ENCODE measurements at places on chromosomes 5 and 9.
A peak's percentile ranks its signal among the peaks of the same experiment; 100 is the strongest.

DNA sequence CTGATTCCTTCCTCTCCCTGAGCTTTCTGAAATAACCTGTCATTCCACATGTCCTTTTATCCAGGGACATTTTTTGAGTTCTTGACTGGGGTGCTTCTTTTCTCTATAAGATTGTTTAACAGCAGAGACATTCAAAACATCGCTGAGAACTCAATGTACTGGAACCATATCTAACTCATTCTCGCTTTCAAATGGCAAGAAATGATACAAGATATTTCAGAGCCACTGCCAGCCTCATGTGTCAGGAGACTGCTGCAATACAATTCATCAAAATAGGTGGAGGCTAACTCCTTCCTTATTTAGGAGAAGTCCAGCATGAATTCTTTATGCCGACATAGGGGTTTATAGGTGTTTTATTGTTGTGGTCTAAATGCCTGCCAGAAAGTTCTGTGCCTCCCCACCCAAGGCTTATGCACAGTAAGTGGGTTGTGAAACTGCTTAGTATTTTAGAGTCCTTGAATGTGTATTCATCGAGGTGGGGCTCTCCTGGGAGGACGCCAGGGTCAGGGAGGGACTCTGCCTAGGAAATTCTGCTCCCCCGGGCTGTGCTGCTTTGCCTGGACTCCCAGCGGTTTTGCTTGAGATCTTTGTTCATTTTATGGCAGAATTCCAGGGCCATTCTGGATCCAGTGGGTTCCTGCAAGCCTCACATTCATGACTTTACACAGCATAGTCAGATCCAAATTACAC is 53.9 kb downstream of the ZNF474 start:
- no peak for DNase-seq

- no peak for DNase-seq
Measured at GRCh38 chr5:571791-572190, 40.3 kb upstream of the CEP72 start.

DNA sequence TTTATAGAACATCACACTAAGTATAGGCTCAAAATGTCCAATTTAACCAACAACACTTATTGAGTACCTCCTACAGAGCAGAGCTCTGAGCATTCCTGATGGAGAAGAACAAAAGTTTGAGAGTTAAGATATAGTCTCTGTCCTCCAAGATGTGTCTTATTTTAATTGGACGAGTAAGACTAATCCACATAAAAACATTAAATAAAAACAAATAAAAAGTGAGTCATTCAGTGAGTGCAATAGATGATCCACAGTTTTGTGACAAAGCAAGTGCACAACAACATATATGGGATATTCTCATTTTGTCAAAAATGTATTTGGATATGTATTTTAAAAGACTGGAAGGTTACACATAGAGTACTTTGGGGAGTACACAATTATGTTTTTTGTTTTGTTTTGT is 277.4 kb downstream of the FBXL17 start:
- DNase-seq: no peak

GRCh38 chr5:79845448-79846197 is 145.4 kb downstream of the MTX3 start:
- DNase-seq: no peak

DNA sequence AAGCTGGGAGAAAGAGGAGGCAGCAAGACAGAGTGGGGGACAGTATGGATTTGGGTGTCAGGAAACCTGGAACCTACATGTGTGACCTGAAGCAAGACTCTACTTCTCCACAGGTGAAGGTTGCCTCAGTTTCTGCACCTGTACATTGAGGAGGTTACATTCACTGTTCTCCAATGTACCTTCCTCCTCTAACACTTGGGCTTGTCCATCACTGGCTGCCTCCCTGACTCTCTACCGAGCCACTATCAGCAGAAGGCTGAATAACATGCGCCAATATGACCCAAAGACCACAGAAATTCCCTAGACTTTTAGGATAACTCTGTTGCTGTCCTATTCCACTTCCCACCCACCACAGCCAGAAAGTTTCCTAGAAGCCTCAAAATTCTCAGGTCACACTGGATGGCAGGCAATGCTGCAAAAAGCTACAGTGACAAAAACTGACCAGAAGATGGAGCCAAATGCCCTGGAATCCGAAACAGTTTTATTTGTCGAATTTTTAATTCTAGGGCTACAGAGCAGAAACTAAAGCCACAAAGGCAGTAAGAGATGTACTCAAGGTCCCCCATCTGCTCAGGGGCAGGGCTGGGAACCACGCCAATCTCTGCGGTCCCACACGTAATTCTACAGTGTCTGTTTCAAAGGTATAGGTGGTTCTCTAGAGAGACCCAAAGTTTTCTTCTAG is 64.4 kb downstream of the FAM114A2 start:
- no peak for DNase-seq

GRCh38 chr9:113578279-113578865 is 114.8 kb downstream of the RGS3 start:
- DNase-seq: no peak

DNA sequence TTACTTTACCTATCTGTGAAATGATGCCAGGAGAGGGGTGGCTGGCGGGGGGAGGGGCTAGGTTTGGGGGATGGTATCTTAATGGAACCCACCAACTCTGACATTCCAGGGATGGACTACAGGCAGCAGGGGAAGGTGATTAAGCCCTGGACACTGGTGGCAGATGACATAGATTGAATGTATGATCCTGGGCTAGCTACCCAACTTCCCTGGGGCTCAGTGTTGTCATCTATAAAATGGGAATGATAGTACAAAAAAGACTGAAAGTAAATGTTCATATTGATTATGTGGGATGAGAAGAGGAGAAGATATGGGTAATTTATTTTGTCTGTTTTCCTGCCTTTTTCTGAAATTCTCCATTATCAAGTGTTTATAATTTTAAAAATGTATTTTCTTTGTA is 6.2 kb downstream of the CORO2A start:
- DNase-seq: no peak

DNA sequence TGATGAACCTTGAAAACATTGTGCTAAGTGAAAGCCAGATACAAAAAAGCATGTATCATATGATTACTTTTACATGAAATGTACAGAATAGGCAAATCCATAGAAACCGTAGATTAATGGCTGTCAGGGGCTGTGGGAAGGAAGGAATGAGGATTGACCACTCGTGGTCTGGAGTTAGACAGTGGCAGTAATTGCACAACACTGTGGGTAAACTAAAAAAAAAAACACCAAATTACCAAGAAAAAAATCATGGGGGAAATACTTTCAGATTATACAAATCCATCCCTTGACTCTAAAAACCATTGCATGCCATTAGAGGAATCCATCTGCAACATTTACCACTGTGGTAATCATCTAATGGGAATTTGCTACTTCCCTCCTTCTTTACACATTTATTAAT is 140.0 kb downstream of the SIL1 start:
- DNase-seq: no peak

DNA sequence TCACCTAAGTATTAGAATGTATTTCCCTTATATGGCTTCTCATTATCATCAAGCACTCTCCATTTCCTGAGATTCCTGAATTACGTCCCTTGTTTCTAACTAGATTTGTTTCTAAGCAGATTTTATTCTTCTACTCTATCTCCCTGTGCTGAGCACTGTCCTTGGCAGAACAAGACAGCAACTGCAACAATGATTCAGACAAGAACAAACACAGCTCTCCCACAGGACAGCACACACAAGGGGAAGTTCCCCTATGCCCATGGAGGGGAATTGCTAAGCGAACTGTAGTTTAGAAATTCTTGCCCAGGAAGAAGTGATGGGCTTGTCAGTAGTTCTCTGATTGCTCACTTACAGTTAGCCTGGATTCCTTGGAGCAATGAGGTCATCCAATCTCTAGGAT is 759.9 kb downstream of the DTWD2 start:
- no peak for DNase-seq

- DNase-seq: no peak
Measured at GRCh38 chr5:177601577-177602457, 1.9 kb downstream of the B4GALT7 start.

DNA sequence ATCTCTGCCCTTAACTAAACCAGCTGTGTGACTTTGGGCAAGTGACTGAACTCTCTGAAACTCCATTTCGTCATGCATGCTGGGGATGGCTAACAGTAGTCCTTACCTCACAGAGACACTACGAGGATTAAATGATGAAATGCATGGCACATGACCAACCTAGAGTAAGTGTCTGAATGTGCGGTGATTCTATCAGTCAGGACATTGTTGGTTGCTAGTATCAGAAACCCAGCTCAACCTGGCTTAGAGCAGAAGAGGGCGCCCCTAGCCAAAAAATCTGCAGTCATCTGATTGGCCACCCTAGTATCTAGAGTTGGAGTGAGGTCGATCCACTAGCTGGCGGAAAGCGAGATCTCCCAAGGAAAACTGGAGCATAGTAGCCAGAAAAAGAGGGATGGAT is 25.2 kb downstream of the NEURL1B start:
- DNase-seq: no peak

GRCh38 chr5:17697671-17698070 is 63.4 kb downstream of the TAF11L14 start:
- no peak for DNase-seq

DNA sequence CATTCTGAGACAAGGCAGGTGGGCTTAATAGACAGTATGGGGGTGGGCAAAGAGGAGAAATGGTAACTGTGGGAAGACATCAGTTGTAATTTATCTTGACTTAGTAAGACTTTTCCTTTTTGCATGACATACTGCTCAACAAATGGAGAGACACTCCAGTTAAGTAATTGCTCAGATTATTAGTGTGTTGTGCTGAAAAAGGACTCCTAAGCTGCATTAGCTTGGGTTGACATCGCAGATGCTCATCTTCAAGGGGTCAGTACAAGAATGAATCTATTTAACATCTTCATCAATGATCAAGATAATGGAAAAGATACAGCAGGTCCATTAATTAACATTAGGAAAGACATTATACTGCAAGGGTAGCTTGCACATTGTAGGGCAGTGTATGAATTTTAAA is 181.1 kb upstream of the ELAVL2 start:
- no peak for DNase-seq

- no peak for DNase-seq
Measured at GRCh38 chr5:50853151-50853550, 186.7 kb downstream of the PARP8 start.

DNA sequence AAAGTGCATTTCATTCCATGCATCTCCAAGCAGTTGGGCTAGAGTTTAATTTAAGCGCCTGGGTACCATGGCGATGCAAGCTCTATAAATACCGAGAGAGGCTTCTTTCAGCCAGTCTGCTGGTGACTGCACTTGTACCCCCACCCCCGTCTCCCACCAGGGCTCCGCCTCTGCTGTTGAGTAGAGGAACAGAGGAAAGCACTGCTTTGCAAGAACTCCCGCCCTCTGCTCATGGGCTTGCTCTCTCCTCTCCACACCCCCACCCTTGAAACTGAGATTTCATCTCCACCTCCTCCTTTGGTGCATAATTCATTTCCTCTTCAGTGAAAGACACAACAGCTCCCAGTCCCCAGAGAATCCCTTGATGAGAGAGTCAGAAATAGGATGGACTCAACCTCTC is 5.1 kb upstream of the WWC1 start:
- DNase-seq: no peak

- DNase-seq: no peak
Measured at GRCh38 chr5:135216471-135217343, 182.3 kb downstream of the MACROH2A1 start.

GRCh38 chr5:157951673-157952373 is 92.9 kb upstream of the CLINT1 start:
- no peak for DNase-seq

GRCh38 chr5:66933066-66933465 is 263.5 kb downstream of the CD180 start:
- DNase-seq: no peak

- DNase-seq: no peak
Measured at GRCh38 chr9:69147041-69147834, 26.8 kb upstream of the TJP2 start.

- no peak for DNase-seq
Measured at GRCh38 chr9:33737811-33738606, 57.4 kb upstream of the PRSS3 start.

DNA sequence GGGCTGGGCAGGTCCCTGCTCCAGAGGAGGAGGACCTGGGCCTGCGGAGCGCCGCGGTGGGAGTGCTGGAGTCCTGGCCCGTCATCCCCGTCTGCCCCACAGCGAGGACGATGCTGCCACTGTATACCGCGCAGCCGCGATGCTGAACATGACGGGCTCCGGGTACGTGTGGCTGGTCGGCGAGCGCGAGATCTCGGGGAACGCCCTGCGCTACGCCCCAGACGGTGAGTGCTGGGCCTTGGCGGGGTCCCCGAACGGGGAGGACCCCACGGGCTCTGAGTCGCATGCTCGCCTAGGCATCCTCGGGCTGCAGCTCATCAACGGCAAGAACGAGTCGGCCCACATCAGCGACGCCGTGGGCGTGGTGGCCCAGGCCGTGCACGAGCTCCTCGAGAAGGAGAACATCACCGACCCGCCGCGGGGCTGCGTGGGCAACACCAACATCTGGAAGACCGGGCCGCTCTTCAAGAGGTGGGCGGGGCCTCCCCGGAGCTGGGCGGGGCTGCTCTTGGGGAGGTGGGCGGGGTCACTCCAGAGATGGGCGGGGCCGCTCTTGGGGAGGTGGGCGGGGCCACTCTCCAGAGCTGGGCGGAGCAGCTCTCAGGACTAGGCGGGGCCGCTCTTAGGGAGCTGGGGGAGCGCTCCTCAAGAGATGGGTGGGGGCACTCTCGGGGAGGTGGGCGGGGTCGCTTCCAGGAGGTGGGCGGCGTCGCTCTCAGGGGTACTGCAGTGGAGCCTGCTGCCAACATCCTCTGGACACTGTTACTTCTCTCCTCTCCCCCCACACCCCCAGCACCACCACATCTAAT is 13.1 kb downstream of the LRRC26 start:
- peak; percentile 59 for DNase-seq

- no peak for DNase-seq
Measured at GRCh38 chr9:35731415-35732184, 395 bp downstream of the TLN1 start.

- no peak for DNase-seq
Measured at GRCh38 chr9:105296877-105297287, 52.4 kb downstream of the SLC44A1 start.

DNA sequence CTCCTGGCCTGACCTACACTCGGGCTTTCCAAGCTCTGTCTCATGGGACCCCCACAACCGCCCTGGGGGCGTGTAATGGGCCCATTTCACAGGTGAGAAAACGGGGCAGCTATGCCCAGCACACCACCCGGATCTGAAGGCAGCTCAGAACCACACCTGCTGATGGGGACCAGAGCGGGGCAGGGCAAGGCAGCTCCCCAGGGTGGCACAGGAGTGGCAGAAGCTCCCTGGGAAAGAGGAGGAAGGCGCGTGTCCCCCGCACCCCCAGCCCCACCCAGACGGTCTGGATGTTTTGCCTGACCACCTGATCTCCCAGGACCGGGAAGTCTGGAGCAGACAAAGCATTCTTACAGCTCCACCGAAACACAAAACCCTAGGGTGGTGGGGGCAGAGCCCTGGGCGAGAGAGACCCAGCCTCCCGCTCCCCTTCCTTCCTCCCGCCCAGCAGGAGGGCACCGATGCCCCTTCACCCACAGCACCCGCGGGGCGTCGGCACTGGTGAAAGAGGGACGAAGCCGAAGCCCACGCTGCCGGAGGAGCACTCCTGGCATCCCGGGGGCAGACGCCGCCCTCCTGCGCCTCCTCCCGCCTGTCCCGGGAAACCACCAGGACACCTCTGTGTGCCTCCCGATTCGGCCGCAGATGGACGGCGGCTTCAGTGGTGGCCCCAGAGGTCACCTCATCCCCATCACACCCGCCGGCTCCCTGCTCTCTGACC is 14.5 kb downstream of the NOTCH1 start:
- no peak for DNase-seq
